Activated effector memory CD4-positive, alpha-beta T cell treated with anti-CD3 and anti-CD28 coated beads, Interleukin-2, amount 50 U/mL, for 16 hours (primary cell): ENCODE measurements at places on chromosomes 3 and 15.

- no peak for DNase-seq
These were observed 370.6 kb upstream of the TBL1XR1 start for GRCh38 chr3:177567833-177568232.

GRCh38 chr3:189902230-189903186 is 218.2 kb downstream of the P3H2 start:
- DNase-seq: no peak

DNA sequence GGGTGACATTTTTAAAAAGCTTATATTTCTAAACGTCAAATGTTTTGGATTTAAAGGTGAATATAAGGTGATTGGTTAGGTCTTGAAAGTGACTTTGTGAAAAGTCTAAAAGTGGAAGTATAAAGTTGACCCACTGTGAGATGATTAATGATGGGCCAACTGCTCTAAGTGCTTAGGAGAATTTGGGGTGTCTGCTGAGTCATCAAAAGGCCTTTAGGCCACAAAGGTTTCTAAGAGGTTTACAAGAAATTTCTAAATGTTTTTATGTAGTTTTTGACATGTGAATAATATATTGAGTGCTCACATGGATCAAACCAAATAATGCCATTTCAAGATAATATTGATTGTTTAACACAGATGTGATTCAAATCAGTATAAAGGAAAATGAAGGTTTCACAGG is 39.2 kb upstream of the SLC2A2 start:
- no peak for DNase-seq

GRCh38 chr3:54062546-54062945 is 59.8 kb upstream of the CACNA2D3 start:
- DNase-seq: no peak

DNA sequence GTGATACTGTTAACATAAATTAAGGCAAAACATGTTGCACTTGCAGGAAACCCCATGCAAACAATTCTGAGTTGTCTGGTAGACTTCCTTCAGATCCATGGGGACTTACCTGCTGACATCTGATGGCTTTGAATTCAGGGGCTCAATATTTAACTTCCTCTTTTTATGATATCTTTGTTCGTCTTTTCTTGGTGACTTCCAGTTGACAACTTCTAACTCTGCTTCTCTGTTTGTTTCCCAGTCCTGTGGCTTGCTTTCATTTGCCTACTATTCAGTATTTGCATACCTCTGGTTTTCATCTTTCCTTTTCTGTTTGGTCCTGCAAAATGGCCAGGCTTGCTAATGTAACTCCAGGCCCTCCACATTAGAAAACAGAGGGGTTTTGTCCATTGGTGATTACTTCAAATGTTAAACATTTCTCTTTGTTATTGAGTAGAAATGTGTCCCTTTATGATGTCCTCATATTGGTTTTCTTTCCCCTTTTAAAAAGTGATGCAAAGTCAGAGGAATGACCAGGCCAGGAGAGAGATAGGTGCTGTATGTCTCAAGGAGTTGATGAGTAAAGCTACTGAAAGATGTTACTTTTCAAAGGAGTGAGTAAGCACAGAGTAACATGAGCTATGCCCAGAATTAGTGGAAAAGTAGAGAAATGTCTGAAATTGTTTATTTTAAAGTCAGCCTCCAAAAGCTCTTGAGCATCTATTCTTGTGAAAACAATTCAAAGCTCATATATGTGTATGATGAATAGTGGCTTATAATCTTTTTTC is 335.9 kb downstream of the LPP start:
- DNase-seq: no peak

- DNase-seq: no peak
These were observed 593.3 kb downstream of the FHIT start for GRCh38 chr3:60657972-60658371.

DNA sequence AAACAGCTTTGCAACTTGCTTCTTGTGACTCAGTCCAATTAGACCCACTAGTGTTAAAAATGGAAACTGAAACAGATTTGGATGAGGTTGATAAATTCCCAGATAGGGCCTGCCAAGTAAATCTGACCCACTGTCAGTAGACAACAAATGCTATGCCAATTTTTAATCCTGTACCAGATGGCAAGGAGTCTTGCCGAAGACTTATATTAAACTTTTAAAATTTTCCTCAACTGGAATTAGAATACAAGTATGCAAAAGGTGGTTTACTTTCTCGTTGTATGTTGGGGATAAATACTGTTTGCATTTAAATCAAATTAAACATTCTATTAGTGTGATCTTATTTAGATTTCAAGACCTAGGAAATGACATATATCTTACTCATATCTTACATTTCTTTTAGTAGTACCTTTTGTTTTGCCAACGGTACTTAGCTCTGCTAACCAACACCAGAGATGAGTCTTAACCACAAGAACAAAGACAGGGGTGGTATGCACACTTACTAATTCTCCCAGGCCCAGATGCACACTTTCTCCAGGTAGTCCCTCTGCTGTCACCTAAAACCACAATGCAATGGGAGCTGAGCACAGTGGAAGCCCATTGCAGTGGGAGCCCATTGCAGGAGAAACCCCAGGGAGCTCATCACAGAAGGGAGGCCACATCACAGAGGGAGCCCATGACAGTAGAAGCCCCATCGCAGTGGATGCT is 77.8 kb downstream of the WWTR1 start:
- no peak for DNase-seq

- DNase-seq: no peak
These were observed 39.9 kb downstream of the SMAD3 start for GRCh38 chr15:67105065-67105951.

DNA sequence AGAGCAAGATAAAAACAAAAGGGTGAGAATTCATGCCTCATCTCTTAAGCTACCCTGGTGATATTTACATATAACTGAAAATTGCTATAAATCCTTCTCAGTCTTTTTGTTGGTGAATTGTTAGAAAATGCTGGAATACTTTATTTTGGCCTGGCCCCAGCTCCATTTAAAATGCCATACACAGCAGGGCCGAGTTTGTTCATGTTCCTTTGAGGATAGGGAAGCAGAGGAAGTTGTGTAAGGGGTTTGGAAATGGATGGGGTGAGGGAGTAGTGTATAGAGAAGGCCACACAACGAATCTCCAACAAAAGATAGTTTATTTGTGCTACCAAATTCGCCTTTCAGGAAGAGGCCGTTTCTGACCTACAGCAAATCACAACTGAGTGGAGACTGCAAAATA is 78.6 kb upstream of the ADAMTS9 start:
- no peak for DNase-seq

- no peak for DNase-seq
These were observed 45.3 kb upstream of the INO80 start for GRCh38 chr15:41161336-41161735.

DNA sequence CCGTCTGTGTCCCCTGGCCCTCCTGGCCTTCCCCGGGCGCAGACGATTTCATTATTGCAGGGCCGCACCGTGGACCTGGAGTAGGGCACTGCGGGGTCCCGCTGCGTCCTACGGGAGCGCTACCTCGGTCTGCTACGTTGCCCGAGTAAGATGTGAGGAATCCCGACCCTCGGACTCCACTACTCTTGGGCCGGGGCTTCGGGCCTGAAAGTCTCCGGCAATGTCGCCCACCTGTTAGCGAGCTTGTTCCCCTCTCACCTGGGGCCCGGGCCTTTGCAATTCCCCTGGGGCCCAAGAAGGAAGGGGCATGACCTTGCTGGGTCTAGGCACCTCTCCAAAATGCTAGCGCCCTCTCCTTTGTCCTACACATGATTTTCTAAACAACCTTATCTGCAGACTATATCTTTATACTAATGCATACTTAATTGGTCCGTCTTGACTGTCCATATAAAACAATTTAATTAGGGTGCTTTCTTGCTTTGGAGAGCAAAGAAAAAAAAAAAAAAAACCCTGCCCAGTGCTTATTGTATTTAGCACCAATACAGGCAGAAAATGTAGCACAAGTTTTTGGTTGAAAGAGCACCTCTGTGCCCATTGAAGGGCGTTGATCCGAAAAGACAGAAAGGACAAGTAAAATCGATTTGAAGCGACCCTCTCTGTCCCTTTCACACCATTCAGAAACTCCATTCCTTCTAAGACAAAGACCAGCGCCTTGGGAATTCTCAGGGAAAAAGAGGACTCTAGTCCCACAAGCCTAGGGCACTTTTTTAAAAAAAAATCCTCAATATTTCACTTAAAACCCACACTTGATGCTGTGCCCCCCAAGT is 7.0 kb upstream of the NR2F2 start:
- no peak for DNase-seq

DNA sequence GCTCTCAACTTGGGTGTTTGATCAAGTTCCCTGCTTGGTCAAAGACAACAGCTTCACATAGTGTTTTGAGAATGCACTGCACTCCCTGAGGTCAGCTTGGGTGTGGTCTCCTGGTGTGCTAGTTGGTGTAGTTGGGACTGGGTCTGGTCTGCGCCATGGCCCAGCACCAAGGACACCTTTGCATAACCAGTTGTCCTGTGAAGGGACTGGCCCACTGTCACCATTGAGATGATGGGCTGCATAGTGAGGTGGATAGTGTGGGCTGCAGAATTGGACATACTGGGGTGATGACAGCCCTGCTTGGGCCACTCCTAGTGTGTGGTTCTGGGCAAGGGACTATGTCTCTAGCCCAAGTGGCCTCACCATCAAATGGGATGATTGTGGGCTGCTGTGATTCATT is 9.5 kb downstream of the RPSA start:
- DNase-seq: no peak

DNA sequence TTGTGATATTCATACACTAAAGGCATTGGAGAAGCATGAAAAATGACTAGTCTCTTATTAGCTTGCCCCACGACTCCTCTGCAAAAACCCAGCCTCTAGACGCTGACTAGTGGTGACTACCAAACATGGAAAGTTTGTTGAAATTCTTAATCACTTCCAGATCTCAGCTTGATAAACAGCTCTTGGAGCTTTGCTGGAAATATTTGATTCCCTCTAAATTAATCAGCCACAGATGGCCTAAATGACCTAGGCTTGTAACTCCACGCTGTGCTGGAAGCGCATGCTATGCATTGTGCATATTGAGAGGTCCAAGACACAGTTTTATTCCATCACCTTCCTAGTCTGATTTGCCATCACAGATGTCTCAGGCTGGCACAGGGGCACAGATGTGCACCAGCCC is 244.7 kb upstream of the ST8SIA2 start:
- DNase-seq: no peak

DNA sequence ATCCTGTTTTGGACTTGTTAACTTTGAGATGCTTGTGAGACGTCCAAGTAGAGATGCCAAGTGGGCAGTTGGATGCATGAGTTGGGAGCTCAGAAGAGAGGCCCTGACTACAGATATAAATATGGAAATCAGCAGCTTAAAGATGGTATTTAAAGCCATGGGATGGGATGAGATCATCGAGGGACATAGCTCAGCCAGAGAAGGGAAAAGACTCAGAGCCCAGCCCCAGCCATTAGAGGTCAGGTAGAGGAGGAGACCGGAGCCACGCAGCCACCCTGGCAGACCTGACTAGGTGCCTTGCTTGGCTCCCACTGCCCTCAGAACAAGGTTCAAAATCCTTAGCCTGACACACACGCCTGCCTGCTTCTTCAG is 31.1 kb downstream of the ATP2B2 start:
- no peak for DNase-seq

GRCh38 chr3:18099611-18100010 is 325.5 kb downstream of the SATB1 start:
- DNase-seq: no peak

GRCh38 chr15:65762914-65763787 is 28.9 kb downstream of the DENND4A start:
- peak; percentile 56 for DNase-seq

- DNase-seq: no peak
These were observed 858 bp downstream of the NTRK3 start for GRCh38 chr15:88255484-88256278.

DNA sequence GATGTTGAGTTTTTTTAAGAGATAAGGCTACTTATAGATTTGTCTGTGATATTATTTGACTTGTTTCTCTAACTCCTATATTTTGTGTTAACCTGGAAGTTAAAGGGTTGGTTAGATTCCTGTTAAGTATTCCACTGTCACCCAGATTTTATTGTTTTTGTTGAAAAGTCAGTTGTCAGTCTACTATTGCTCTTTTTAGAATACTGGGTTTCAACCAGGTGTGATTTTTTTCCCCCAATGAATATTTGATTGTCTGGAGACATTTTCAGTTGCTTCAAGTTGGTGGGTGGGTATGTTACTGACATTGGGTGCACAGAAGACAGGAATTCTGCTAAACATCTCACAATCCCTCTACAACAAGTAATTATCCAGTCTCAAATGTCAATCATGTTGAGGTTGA is 43.8 kb upstream of the GPR149 start:
- no peak for DNase-seq

GRCh38 chr3:147372525-147373027 is 33.8 kb downstream of the ZIC4 start:
- no peak for DNase-seq

GRCh38 chr3:53350652-53351051 is 3.3 kb upstream of the DCP1A start:
- no peak for DNase-seq

DNA sequence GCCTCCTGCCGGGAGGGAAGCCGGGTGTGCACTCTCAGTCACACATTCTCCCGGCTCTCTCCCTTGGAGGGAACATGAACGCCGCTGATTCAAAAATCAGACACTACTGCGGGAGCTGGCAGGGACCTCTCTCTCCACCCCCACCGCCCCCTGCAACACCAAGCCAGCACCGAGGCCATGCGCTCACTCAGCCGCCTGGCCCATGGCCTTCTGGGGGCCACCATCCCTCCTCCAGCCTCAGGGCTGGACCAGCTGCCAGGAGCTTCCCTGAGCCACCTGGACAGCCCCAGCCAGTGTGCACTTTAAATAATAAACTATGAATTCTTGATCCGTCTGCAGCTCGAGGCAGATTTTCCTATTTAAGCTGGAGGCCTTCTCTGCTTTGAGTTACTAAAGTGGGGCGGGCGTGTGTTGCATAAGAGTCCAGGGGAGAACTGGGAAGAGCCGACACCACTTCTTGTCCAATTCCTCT is 30.6 kb downstream of the ADAMTS17 start:
- DNase-seq: no peak

- no peak for DNase-seq
These were observed 481.5 kb upstream of the RGMA start for GRCh38 chr15:93570527-93570926.

- DNase-seq: no peak
These were observed 144.5 kb downstream of the MEX3B start for GRCh38 chr15:81901319-81901718.

- DNase-seq: no peak
These were observed 76.4 kb downstream of the EFL1 start for GRCh38 chr15:82186161-82186560.

GRCh38 chr3:190208196-190208595 is 87.5 kb upstream of the P3H2 start:
- no peak for DNase-seq

- no peak for DNase-seq
These were observed 311.8 kb downstream of the NTRK3 start for GRCh38 chr15:87944691-87945090.
